ENCODE measurements at places on chromosomes 2 and 18. TPM values are rescaled to one million over a fixed set of nuclear protein-coding genes. Genes with fewer than 3 reads are reported as not detected.

DNA sequence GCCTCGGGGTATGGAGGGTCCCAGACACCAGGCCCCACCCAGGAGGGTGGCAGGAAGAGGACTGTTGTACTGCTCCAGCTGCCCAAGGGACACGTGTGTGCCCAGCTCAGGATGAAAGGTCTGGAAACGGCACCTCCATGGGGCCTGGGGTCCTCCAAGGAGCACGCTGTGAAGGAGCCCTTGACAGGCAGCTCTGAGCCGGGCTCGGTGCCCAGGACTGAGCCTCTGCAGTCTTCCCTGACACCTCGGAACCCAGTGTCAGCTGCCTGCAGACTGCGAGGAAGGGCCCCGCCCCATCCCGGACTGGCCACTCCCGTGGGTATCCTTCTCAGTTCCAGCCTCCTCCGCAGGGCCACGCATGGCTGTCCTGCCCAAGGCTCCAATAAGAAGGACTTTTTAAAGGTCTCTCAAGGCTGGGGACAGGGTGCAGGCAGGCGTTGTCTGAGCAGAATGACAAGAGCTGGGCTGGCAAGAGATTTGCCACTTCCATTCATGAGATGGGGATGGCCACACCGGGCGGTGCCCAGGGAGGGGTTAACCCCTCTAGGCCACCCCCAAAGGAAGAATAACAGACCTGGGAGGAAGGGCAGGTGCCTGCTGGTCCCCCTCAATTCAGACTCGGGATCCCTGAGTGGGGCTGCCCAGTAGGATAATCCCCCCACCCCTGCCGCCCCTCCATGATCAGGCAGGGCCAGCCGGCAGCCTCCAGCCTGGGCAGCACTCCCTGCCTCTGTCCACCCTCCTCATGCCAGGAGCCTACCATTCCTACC lies 8.9 kb downstream of the ECEL1 start:
- no peak overlapping the region for H3K27ac ChIP-seq
- no peak for DNase-seq
- no peaks in the 10 kb centered on the region for H3K36me3 ChIP-seq
- no peaks in the 10 kb centered on the region for H3K27me3 ChIP-seq

GRCh38 chr2:134178138-134178877 lies 75.6 kb upstream of the MGAT5 start:
- no peak overlapping the region for H3K4me3 ChIP-seq
- no peaks in the 10 kb centered on the region for H3K27me3 ChIP-seq
- no peak overlapping the region for H3K27ac ChIP-seq

DNA sequence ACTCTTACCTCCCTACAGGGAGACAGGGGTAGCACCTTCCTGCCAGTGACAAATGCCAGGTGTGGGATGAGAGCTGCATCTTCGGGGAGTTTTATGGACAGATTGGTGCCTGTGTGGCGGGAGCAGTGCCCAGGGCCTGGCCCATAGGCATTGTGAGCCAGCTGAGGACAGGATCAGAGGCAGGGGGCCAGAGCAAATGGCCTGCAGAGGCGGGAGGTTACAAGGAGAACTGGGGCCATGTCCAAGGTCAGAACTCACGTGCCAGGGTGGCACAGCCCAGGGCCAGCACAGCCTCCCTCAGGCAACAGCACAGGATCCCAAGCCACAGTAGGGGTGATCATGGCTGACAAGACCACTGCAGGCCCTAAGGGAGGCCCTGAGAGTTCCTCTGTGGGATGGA lies 40.2 kb upstream of the MCFD2 start:
- no peaks in the 10 kb centered on the region for H3K4me1 ChIP-seq
- H3K36me3 ChIP-seq: peaks cover 20% of the 10 kb centered on the region
- no peak overlapping the region for H3K4me3 ChIP-seq
- H3K27ac ChIP-seq: no peak overlapping the region

Gene CASP10
- total RNA-seq: 4.2 TPM

- no peaks in the 10 kb centered on the region for H3K36me3 ChIP-seq
- no peaks in the 10 kb centered on the region for H3K27me3 ChIP-seq
- no peaks in the 10 kb centered on the region for H3K4me1 ChIP-seq
Measured at GRCh38 chr2:76669966-76670465, 852.2 kb downstream of the LRRTM4 start.

DNA sequence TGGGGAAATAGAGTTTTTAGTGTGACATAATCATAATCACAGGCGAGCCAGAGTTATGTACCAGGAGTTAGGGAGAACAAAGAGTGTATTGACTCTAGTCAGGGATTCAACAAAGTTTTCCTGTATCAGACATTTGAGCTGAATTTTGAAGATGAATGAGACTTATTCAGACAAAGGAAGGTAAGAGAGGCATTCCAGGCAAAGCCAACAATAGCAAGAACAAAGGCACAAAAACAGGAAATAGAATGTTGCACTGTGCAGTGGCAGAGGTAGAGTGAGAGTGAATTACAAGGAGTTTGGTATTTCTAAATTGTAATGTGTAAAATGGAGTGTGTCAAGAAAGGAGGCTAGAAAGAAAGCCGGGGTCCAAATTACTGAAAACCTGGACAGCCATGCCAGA lies 156.2 kb downstream of the CCDC148 start:
- H3K36me3 ChIP-seq: no peaks in the 10 kb centered on the region
- no peak overlapping the region for H3K4me3 ChIP-seq
- H3K27ac ChIP-seq: no peak overlapping the region

Gene RNASEH1
- total RNA-seq: 40.8 TPM

Gene PHOSPHO2
- total RNA-seq: 8.5 TPM

GRCh38 chr2:60567096-60567495 lies 13.6 kb upstream of the BCL11A start:
- peaks cover 14% of the 10 kb centered on the region for H3K4me1 ChIP-seq
- no peak for DNase-seq
- no peak overlapping the region for H3K27ac ChIP-seq
- no peak overlapping the region for H3K4me3 ChIP-seq
- no peaks in the 10 kb centered on the region for H3K36me3 ChIP-seq
- peaks cover 1% of the 10 kb centered on the region for H3K27me3 ChIP-seq

GRCh38 chr2:74982577-74982976 lies 24.1 kb downstream of the POLE4 start:
- H3K4me1 ChIP-seq: no peaks in the 10 kb centered on the region
- no peak overlapping the region for H3K27ac ChIP-seq
- no peak overlapping the region for H3K4me3 ChIP-seq
- no peaks in the 10 kb centered on the region for H3K36me3 ChIP-seq

GRCh38 chr2:145744541-145745386 lies 1224.8 kb upstream of the ZEB2 start:
- no peaks in the 10 kb centered on the region for H3K36me3 ChIP-seq
- no peaks in the 10 kb centered on the region for H3K27me3 ChIP-seq
- DNase-seq: no peak
- no peaks in the 10 kb centered on the region for H3K4me1 ChIP-seq
- no peak overlapping the region for H3K4me3 ChIP-seq

Gene STK11IP
- total RNA-seq: 24.1 TPM

Gene LOXL3
- 22.4 TPM for total RNA-seq

DNA sequence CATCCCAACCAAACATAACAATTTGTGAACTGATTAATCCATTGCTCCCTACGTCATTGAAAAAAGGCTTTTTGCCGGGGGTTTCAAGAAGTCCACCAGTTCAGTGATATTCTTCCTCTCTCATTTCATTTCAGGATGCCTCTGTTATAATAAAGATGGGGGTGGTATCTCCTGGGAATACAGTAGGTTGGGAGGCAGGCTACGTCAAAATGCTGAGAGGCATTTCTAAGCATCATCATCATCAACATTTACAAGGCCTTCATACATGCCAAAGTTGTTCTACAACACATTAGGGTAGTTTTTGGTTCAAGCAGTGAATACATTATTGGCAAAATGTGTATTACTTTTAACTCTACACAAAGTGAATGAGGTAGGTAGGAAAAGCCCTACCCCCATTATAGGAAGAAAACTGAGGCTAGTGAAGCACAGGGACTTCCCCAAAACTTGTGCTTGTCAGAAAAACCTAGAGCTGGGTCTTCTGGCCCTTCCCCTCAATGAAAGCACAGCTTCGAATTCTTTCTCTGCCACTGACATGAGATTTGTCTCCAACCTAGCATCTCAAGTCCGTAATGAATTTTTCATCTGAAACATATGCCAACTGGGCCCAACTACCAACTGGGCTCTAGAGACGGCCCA lies 11.3 kb downstream of the OSR1 start:
- no peak for DNase-seq
- H3K27me3 ChIP-seq: peaks cover 39% of the 10 kb centered on the region
- peak overlapping the region; percentile 87 for H3K4me3 ChIP-seq
- no peaks in the 10 kb centered on the region for H3K36me3 ChIP-seq
- H3K27ac ChIP-seq: no peak overlapping the region

- no peaks in the 10 kb centered on the region for H3K27me3 ChIP-seq
- no peak overlapping the region for H3K27ac ChIP-seq
- peaks cover 11% of the 10 kb centered on the region for H3K4me1 ChIP-seq
- H3K4me3 ChIP-seq: no peak overlapping the region
- no peaks in the 10 kb centered on the region for H3K36me3 ChIP-seq
Measured at GRCh38 chr2:201886504-201886903, 80.2 kb downstream of the CDK15 start.

- H3K36me3 ChIP-seq: no peaks in the 10 kb centered on the region
- no peaks in the 10 kb centered on the region for H3K27me3 ChIP-seq
- DNase-seq: no peak
- H3K27ac ChIP-seq: no peak overlapping the region
Measured at GRCh38 chr2:23294238-23294637, 90.7 kb upstream of the KLHL29 start.

Gene CD28
- total RNA-seq: not detected

- peaks cover 4% of the 10 kb centered on the region for H3K4me1 ChIP-seq
- no peak overlapping the region for H3K4me3 ChIP-seq
- DNase-seq: no peak
- no peaks in the 10 kb centered on the region for H3K27me3 ChIP-seq
- H3K36me3 ChIP-seq: no peaks in the 10 kb centered on the region
- H3K27ac ChIP-seq: no peak overlapping the region
Measured at GRCh38 chr18:48620071-48620470, 81.2 kb downstream of the CTIF start.

- H3K4me1 ChIP-seq: no peaks in the 10 kb centered on the region
- H3K4me3 ChIP-seq: no peak overlapping the region
- H3K36me3 ChIP-seq: no peaks in the 10 kb centered on the region
- no peaks in the 10 kb centered on the region for H3K27me3 ChIP-seq
- no peak for DNase-seq
Measured at GRCh38 chr18:32072321-32072720, 19.4 kb upstream of the RNF138 start.

DNA sequence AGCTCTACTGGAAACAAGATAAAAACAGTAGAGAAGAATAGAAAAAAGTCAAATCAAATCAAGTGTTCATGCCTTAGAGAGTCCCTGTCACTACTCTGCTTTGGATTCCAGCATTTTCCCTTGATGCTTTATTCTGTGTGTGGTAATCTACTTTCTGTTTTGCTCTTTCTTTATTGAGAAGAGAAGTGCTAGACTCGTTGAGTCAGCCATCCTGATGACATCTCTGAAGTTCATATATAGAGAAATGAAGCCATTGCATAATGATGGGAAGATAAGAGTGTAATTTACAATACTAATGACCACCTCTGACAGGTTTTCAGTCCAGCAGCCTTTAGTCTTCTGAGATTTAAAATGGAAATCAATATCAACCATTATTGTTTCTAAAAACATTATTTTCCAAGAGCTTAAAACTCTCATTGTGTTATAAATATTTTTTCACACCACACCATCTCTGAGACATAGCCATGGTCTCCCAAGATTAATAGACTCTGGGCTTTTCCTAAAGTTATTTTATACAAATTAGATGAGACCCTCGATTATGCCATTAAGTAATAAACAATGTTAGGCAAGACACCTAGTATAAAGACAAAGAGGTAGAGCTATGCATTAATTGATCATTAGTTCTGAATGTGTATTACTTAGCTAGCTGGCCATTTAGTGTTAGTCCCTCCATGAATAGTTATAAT lies 679.0 kb upstream of the ACVR2A start:
- no peaks in the 10 kb centered on the region for H3K4me1 ChIP-seq
- no peaks in the 10 kb centered on the region for H3K36me3 ChIP-seq
- no peak overlapping the region for H3K27ac ChIP-seq
- no peak overlapping the region for H3K4me3 ChIP-seq
- DNase-seq: no peak

Measured in H1 (cell line).